MV-4-11 (cell line): ENCODE measurements at places on chromosomes 7 and 10.
A peak's percentile ranks its signal among the peaks of the same experiment; 100 is the strongest.

DNA sequence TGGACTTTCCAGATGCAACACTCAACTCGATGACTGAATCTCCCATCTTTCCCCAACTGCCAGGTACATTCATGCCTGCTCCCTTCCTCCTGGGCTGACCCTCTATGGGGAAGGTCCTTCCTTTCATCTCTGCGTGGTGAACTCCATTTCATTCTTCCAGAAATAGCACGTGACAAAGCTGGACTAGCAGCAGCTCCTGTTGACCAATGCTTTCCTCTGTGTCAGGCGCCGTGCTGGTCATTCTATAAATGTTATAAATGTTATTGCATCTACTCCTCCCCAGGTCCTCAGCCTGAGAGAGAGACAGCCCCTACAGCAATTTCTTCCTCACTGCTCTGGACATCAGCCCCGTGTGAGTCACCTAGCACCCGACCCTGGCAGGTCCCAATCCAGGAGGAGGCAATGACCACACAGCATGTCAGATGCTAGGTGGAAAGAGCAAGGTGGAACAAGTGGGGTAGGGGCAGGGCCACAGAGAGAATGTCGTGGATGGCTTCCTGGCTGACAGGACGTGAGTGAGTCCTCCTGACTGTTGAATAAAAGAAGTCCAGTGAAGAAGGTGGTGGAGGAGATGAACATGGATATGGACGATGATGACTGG is 178.1 kb downstream of the ADAM12 start:
- no peak for DNase-seq

GRCh38 chr7:105690325-105690945 is 109.1 kb upstream of the EFCAB10 start:
- no peak for DNase-seq

GRCh38 chr10:1183701-1184100 is 127.5 kb downstream of the WDR37 start:
- no peak for DNase-seq

DNA sequence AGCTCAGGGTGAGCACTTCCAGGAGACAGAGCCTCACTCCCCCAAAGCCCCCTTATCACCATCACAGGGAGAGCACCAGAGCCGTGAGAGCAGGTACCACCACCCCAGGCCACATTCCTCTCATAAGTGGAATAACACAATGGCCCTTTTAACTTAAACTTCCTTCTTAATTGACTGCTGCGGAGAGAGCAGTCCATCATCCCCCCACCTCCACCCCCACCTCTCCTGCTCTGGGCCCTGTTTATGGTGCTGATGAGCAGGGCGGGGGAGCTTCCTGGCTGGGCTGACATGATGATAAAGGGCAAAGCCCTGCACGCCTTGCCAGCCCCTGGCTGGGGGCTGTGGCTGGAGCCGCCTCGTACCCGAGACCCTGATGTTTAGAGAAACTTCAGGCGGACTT is 81.4 kb upstream of the PODXL start:
- no peak for DNase-seq

DNA sequence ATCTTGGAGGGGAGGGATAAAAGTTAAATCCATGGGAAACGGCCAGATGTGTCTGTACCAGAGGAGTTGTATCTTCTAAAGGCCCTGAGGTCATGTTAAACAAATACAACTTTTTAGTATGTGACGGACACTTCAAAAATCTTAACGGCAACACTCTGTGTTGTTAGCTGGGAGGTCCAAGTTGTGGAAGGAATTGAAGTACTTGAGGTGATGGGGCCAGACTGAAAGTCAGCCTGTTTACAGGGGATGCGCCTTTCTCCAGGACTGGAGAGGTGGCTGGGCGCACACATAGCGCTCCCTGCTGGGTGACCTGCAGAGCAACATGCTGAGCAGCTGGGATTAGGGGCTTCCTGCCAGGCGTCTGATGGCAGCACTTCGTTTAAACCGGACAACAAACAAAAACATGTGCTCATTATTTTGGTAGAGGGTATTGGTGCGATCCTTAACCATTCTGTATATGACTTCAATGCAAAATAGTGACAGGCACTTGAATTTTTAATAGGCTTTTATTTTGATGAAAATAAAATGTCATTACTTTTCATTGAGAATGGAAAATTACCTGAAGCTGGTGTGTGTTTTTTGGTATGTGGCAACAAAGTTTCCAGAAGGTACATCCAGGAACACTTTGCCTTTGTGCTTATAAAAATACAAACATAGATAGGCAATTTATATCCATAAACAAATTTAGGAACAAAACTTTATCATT is 198.2 kb downstream of the MLLT10 start:
- peak; percentile 50 for DNase-seq

DNA sequence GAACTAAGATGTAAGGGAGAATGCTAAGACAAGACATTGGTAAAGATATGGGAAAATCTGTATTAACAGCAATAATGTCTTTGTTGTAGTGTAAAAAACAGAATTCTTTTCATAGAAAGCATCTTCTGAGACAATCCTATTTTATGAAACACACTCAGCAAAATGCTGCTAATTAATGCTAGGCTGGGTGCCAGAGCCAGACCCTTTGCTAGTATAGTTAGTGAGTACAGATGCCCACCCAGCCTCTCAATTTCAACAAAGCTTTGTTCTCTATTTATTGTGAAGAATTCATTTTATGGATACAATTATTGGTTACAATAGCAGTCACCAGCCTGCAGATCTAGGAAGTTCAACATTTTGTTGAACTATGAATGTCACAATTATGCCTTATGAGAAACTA is 131.0 kb downstream of the SEM1 start:
- DNase-seq = no peak

DNA sequence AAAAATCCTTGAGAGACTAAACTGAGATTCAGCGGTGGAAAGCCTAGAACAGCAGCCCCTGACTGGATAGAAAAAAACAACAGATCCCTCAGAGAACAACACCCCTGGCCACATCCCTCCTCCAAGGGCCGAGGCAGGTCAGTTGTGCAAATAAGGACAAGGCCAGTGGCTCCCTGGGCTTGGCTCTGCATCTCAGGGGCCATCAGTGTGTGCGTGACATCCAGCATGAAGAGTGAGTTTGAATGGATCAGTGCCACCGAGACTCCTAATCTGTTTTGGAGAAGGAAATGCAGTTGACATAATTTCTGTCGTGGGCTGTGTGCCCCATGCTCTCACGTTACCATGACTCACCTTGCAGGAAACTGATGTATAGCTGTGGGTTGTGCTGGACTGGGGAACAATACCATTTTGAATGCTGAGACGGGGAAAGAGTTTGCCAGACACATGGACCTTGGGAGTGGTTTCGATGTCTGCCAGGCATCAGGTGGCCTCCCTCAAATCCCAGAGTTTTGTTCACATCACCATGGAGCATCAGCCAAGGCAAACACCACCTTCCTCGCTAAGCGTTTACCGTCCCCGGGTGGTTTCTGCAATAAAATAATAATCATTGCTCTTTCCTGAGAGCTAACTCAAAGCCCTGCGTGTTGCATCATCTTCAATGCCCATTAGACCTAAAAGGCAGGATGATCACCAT is 153.2 kb upstream of the FZD8 start:
- DNase-seq = no peak

- DNase-seq = peak; percentile 2
These were observed 24.8 kb upstream of the FFAR4 start for GRCh38 chr10:93541402-93542357.

- peak; percentile 95 for DNase-seq
These were observed 145.0 kb downstream of the MAD1L1 start for GRCh38 chr7:2087744-2088143.

GRCh38 chr7:53350241-53350640 is 314.8 kb downstream of the POM121L12 start:
- no peak for DNase-seq

GRCh38 chr10:60717852-60718251 is 60.4 kb upstream of the CDK1 start:
- no peak for DNase-seq

GRCh38 chr7:99997545-99998137 is 17.8 kb upstream of the ZKSCAN1 start:
- DNase-seq = peak; percentile 39

DNA sequence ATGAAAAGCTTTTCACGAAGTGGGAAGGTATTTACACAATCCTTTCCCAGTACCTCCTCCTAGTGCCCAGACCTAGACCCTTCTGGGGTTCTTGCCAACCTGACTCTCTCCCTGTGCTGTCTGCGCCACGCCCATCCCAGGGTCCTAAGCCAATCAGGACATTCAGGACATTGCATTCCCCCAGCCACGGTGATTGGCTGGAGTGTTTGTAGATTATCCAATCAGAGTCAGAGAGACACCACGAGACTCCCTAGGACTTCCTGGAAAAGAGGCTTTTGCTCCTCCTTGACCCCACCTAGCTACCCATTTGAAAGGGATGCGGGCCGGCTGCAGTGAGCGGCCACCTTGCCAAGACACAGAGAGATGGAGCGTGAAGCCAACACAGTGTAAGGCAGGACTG is 3.5 kb upstream of the GDF2 start:
- DNase-seq = peak; percentile 4

GRCh38 chr10:23978317-23978716 is 230.6 kb upstream of the KIAA1217 start:
- no peak for DNase-seq

DNA sequence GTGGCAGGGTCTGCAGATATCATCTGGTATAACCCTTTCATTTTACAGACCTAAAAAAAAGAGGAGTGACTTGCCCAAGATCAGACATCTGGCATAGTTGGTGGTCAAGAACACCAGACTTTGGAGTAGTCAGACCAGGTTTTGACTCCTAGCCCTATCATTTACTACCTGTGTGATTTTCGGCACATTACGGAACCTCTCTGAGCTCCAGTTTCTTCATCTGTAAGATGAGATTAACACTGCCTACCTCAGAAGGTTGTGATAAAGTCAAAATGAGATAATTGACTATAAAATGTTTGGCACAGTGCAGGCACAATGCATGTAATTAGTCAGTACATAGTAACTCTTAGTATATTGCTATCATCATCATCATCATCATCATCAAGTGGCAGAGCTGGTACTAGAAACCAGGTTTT is 1.2 kb downstream of the STRIP2 start:
- DNase-seq = no peak

- DNase-seq = no peak
These were observed 134.1 kb downstream of the LRMDA start for GRCh38 chr10:75565286-75566251.

GRCh38 chr10:30675791-30676718 is 46.5 kb upstream of the LYZL2 start:
- DNase-seq = no peak

GRCh38 chr7:33354201-33354600 is 224.8 kb downstream of the BBS9 start:
- DNase-seq = no peak

- no peak for DNase-seq
These were observed 284.9 kb downstream of the FGFR2 start for GRCh38 chr10:121313119-121313875.

- peak; percentile 94 for DNase-seq
These were observed 476.1 kb downstream of the SH2D4B start for GRCh38 chr10:81013771-81014170.

DNA sequence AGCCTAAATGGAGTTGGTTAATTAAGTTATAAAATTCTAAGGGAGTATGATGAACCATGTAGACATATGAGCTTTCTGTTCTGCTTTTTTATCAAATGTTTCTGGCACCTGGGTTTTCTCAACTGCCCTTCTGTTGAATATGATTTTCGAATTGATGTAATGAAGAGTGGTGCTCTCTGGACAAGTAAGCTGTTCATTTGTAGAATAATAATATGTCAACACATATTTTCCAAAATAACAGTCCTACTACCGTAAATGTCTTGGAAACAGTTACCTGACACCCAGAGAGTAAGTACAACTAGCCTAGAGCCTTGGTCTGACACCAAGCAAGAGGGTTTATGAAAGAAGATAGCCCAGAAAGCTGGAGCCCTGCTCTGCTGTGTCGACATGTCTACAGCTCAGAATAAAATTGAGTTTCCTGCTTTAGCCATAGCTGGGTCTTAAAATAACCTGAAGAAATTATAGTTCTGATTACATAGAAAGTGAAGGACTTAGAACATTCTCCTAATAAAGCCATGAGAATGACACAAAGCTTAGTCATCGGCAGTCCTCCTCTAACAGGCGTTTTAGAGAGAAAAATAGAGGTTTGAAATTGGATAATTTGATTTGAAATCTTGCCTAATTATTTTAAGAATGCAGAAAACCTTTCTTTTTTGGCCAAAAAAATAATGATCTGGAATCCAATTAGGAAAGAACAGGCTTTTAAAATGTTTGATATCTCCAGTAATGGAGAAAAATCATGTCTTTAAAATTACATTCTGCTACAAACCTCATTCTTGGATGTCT is 25.1 kb downstream of the HDAC9 start:
- DNase-seq = peak; percentile 30
